CD4-positive, alpha-beta T cell treated with Interferon gamma for 1 hour (primary cell): ENCODE measurements at places on chromosomes 3 and 15.

GRCh38 chr3:112376241-112376911, 43.4 kb downstream of the CD200 start:
- DNase-seq, result no peak

DNA sequence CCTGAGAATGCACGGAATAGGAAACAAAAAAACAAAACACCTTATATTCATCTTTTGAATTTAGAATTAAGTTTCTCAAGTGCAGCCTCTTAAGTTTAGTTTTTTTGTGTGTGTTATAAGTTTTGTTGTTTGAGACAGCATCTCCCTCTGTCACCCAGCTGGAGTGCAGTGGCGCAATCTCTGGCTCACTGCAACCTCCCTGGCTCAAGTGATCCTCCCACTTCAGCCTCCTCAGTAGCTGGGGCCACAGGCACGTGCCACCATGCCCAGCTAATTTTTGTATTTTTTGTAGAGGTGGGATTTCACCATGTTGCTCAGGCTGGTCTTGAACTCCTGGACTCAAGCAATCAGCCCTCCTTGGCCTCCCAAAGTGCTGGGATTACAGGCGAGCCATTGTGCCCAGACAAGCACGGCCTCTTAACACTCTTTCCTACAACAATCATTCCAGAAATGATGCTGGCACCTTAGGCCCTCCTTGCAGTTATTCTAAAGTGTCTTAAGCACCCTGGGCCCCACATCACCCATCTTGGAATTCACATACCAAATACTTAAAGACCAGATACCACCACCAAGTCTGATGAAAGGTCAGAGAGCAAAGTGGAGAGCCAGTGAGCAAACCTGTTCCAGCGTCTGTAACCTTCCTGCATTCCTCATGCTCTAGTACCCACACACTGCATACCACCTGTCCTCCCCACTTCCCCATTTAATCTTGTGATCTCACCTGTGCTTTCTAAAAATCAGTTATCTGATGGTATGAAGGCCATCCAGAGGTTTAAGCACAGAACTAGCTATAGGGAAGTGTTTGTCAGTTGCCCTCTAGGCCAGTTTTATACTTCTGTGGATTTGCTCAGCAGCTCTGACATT, 6.9 kb upstream of the SPG11 start:
- DNase-seq, result no peak

DNA sequence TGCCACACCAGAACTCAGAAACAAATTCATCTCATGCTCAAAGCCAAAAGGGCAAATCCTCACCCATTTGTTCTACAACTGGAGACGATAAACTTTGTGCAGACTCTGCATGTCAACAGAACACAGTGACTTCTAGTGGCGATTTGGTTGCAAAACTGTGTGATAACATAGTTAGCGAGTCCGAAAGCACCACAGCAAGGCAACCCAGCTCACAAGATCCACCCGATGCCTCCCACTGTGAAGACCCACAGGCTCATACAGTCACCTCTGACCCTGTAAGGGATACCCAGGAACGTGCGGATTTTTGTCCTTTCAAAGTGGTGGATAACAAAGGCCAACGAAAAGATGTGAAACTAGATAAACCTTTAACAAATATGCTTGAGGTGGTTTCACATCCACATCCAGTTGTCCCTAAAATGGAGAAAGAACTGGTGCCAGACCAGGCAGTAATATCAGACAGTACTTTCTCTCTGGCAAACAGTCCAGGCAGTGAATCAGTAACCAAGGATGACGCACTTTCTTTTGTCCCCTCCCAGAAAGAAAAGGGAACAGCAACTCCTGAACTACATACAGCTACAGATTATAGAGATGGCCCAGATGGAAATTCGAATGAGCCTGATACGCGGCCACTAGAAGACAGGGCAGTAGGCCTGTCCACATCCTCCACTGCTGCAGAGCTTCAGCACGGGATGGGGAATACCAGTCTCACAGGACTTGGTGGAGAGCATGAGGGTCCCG, 199.7 kb downstream of the AKAP13 start:
- peak; percentile 36 for DNase-seq

DNA sequence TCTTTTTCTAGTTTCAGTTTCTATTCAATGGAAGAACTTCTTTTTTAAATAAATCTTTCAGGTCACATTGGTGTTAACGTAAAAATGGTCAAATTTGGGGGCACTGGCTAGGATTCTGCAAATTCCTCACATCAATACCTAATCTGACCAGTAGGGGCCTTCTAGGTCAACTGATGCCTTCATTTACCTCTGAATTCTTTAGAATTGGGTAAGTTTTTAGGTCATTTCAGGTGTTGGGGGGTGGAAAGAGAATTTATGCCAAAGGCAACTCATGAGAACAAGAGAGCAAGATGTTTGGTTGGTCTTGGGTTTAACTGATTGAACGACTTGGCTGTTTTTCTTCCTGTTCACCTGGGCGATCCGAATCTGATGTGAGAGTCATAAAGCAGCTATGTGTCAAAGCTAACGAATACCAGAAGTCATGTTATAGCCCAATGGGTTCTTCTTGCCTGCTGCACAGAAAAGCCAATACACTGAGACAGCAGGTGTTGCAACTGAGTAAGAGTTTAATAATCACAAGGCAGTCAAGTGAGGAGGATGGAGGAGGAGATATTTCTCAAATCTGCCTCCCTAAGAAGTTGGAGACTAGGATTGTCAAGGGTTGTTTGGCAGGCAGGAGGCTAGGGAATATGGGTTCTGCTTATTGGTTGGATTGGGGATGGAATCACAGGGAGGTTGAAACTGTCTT, 15.3 kb downstream of the LRRC49 start:
- no peak for DNase-seq

GRCh38 chr3:12869035-12869621, 27.8 kb upstream of the RPL32 start:
- peak; percentile 28 for DNase-seq

DNA sequence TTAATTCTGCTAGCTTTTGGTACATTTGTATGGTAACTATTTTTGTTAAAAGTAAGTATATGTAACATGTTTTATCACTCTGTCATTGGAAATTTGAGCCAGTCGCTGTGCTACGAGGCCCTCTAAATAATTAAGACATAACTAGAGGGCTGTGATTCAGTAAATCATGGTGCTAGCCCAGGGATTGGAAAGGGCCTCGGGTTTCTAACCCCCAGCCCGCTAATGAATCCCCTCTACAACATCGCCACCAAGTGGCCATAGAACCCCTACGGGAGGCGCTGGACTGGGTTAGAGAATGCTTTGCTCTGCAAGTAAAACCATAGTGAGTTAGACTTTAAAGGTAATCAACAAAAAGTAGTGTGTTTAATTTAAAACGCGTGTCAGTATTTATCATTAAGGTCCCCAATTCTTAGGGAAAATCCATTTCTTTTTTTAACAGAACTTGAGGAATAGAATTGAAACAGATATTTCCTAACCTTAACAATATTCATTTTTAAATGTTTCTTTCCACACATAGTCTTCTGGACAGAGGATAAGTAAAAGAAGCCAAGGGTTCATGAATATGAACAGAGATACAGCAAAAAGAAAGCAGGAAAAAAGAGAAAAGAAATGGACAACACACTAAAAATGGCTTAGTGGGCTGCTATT, 744.7 kb downstream of the EPHA3 start:
- DNase-seq, result no peak

GRCh38 chr15:48800811-48801455, 9.9 kb downstream of the CEP152 start:
- no peak for DNase-seq

DNA sequence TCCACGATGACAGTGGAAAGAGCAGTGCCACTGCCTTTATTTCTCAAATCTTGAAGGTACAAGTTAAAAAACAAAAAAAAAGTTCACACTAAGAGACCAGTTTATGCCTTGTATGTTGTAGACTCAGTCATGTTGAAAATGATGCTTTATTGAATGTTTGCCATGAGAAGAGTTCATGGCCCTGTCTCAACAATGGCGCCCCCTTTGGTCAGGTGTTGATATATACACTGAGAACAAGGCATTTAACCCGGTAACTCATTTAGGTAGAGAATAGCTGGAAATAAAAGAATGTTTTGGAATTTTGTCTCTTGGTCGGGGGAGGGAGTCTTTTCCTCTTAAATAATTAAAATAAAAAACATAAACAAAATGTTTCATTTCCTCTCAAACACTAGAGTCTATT, 145.6 kb upstream of the SLC2A2 start:
- no peak for DNase-seq

GRCh38 chr3:188246905-188247304, 92.9 kb downstream of the LPP start:
- no peak for DNase-seq

DNA sequence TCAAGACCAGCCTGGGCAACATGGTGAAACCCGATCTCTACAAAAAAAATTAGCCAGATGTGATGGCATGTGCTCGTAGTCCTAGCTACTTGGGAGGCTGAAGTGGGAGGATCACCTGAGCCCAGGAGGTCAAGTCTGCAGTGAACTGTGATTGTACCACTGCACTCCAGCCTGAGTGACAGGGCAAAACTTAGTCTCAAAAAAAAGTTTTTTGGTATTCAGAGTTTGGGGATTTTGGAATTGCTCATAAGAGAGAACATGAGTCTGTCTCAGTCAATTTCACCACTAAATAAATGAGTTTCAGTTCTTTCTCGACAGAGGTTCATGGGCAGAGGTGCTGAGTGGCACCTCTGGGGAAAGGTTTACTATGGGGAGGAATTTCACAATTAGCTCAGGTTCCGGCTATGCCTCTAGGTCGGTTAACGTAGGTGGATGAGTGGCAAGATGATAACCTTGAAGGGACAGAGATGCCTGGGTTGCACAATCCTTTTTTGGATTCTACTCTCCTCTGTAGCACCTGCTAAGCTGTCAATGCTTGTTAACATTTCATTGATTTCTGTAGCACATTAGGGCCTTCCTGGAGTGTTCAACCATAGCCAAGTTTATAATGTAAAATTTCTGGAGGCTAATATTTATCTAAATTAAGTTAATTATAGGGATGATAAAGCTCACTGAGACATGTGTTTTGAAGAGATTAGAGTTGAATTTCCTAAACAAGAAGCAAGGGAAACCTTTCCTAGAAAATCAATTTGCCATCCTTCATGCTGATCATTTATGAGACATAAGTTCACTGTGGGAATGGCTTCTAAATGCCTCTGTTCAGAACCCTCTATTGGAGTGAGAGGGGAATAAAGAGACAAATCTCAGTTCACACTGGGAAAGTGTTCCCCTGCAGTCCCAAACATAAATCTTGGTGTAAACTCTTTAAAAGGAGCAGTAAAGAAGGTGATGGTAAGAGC, 37.4 kb upstream of the DCP1A start:
- DNase-seq, result no peak

DNA sequence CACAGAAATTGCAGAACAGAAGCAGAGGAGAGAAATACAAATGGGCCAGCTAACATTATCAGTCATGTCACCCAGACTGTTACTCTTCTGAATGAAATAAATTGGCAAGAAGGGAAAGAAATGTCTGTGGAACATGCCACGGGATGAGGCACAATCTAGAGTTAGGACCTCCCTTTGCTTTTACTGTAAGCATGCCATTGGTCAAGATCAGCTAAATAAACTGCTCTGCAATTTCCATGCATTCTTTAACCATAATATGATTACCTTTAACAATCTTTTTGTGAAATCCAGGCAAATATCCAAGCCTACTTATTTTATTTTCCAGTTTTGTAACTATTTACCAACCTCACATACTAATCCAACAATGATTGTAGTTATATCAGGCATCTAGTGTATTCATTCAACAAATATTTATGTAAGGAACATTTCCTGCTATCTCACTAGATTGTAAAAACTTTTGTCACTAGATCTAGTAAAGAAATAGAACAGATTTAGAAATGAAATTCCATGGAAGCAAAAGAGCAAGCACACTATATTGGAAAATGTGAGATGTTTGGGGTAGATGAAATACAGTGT, 383.4 kb downstream of the MECOM start:
- no peak for DNase-seq

DNA sequence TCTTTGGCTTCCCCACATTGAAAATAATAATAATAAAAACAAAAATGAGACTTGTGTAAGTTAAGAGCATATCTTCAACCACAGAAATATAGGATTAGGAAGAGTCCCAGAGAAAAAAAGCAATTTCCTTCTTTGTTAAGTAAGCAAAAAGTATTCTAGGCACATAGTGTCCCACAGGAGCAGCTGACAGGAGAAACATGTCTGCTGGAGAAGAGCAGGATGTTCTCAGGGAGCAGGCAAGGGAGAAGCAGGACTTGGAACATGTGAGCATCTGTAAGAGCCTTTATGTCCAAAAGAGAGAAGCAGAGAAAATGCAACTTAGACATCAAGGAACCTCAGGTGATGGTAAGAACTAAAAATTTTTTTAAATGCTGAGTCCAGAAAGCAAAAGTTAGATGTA, 39.0 kb downstream of the TTC23 start:
- no peak for DNase-seq

- DNase-seq, result no peak
Observed at GRCh38 chr15:90870354-90871138, 2.2 kb downstream of the FURIN start.

DNA sequence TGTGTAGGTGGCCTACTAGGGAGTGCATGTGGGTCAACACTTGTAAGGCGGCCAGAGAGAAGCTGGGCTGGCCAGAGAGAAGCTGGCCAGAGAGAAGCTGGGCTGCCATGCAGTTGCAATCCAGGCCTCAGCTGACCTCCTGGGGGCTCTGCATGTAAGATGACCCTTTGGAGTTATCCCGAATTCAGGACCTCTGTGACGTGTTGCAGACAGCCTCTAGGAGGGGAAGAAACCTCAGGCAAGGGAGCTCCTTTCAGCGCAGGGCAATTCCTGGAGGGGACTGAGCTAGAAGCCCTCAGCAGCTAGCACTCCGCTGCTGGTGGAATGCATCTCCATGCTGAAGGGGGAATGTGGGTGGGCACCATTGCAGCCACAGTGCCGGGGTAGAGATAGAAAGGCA, 15.8 kb upstream of the KBTBD12 start:
- no peak for DNase-seq

GRCh38 chr3:50100956-50101845, 12.5 kb downstream of the RBM5 start:
- DNase-seq, result no peak

DNA sequence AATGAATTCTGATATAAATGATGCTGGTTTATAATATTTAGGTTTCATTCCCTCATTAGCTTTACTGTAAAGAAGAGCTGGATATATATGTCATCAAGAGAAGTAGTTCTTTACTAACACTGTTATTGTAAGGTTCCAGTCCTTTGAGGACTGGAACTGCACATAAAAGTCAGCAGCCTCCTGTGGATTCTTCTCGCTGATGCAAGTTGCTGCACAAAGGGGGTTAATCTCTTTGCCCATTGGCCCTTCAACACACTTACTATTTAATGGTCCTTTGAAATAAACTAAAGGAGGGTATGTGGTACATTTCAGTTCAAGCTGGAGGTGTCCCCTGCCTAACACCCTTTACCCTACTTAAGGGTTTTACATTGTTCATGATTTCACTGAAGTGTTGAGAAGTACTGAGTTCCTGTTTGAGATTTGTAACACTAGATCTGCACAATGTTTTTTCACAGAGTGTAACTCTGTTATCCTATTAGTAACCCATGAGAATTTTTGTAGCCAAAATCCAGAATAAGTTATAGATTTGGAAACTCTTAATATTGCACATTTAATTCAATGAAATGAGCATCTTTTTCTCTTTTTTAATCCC, 43.9 kb downstream of the NR2C2 start:
- no peak for DNase-seq

GRCh38 chr15:60809375-60809774, 330.4 kb upstream of the ICE2 start:
- DNase-seq, result no peak

GRCh38 chr15:40255033-40255432, 16.2 kb downstream of the PAK6 start:
- DNase-seq, result no peak
